Stimulated activated CD4-positive, alpha-beta T cell treated with anti-CD3 and anti-CD28 coated beads, Interleukin-1b, Interleukin-23, amount 100 ng/mL, for 1 hour (primary cell): ENCODE measurements at places on chromosomes 5 and 9.

- no peak for DNase-seq
These were observed 25.2 kb downstream of the PIK3R1 start for GRCh38 chr5:68240771-68241170.

- no peak for DNase-seq
These were observed 980 bp upstream of the RHOBTB3 start for GRCh38 chr5:95730011-95730700.

GRCh38 chr5:115341745-115342144 lies 45.3 kb upstream of the CCDC112 start:
- DNase-seq: no peak

DNA sequence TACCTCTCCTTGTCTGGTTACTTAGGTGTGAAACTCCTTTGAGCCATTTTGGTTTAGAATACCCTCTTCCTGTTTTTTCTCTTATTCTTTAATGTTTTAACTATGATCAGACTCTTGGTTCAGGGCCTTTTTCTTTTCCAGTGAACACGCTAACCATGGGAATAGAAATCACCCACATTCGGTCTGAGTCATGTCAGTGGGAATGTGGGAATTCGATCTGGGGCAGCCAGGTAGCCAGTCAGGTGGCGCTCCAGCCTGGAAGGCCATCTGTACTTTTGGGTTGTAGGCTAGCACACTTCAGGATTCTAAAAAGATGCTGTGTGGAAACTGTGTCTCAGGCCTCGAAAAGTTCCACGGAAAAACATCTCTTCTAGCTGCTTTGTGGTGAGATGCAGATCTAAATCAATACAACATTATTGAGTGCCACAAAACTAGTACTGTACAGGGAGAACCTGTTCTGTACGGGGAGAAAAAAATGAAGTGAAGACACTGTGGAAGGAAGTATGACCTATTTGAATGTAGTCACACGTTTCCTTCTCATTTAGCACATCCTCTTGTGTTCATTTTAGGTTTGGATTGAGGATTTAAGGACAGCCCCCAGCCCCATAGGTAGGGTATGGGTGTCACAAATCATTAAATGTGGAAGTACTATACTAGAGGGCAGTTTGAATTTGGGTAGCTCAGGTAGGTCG lies 36.4 kb downstream of the SNX30 start:
- DNase-seq: no peak

- no peak for DNase-seq
These were observed 2.7 kb downstream of the PCDHGC5 start for GRCh38 chr5:141491323-141492167.

DNA sequence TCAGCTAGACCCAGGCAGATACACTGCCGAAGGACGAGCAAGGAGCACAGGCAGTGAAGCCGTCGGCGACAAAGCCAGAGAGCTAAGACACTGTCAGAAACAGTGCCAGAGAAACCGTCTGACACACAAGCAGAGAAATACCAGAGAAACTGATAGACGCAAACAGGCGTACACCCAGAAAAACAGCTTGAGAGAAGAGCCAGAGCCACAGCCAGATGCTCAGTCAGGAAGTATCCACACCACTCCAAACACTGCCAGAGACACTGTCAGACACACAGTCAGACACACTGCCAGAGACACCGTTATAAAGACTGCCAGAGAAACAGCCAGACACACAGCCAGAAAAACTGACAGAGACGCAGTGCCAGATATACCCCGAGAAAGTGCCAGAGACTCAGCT lies 19.1 kb downstream of the CNTFR start:
- no peak for DNase-seq

- no peak for DNase-seq
These were observed 397.8 kb downstream of the TLE4 start for GRCh38 chr9:79969393-79970145.

DNA sequence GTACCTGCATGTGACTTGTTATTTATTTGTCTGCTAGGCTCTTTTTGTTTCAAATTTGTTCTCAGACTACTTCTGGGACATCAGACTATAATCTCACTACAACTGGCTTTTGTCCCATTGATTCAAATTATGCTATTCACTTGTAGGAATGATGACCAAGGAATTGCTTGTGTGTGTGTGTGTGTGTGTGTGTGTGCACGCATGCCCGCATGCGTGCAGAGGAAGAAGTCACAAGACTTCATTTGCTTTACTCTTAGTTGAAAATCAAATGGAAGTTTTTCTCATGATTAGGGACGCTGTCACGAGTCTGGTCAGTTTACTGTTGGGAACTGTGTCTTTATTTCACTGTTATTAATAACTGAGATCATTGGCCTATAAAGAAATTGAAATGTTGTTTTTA lies 268.7 kb downstream of the RAB3C start:
- DNase-seq: no peak

DNA sequence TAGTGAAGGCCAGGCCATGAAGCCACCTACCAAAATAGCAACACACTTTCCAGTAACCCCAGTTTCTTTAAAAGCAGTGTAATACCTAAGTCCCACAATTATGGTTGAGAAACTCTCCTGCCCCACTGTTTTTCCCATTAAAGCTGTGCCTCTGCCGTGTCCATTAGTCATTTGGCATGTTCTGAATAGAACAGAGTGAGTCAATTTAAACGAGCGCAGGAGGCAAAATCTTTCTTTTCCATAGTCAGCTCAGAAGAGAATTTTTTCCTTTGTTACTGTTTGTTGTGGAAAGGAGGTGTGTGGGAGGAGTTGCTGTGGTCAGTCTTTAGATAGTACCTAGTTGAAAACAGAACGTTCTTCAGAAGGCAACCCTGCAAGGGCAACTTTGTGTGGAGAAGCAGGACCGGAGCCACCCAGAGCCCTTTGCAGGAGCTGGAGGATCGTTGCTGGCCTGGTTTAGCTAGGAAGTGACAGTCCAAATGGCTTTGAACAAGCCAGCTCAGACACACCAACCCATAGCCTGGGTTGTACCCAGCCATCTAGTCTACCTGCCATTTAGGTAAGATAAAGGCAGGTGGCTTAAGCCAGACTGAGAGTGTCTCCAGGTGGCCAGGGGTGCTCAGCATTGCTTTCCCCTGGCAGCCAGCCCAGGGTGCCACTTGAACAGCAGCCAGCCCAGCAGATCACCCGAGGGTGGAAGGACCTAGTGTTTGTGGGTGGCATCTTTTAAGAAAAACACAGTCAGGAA lies 30.4 kb downstream of the GADD45G start:
- DNase-seq: no peak

DNA sequence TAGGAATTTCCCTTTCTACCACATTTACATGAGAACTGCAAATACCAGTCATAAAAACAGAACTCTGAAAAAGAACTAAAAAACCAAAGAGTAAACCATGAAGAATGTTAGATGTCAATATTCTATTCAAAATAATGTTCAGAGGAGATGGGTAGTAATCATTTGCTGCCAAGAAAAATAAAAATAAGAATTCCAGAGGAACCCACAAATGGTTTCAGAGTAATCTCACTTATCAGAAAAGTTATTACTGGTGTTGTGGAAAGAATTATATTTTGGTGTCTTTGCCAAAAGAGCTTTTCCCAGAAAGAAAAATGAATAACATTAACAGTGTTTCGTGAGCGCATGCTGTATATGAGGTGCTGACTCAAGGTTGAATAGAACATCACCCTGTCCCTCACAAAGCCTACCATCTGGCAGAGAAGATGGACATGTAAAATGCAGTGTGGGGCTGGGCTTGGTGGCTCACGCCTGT lies 35.6 kb downstream of the GPR21 start:
- DNase-seq: no peak

GRCh38 chr5:177437623-177438022 lies 9.0 kb upstream of the PRR7 start:
- DNase-seq: no peak

GRCh38 chr5:72951671-72952468 lies 4.0 kb upstream of the FCHO2 start:
- no peak for DNase-seq

DNA sequence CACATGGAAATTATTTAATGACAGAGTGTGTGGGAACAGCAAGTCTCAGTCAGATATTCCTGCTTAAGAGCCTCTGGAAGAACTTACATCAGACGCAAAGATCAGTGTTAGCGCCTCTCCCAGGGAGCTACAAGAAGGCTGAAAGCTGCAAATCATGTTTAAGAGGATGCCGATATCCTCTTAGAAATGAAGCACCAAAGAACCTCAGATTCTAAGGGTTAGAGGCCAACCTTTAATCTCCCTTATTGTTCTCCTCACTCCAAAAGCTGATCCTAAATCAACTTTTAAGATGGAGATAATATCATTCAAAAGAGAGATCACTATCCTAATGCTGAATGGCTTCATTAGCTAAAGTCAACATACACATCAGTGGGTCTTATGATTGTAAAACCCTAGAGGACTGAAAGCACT lies 160.6 kb downstream of the NFIB start:
- DNase-seq: no peak

DNA sequence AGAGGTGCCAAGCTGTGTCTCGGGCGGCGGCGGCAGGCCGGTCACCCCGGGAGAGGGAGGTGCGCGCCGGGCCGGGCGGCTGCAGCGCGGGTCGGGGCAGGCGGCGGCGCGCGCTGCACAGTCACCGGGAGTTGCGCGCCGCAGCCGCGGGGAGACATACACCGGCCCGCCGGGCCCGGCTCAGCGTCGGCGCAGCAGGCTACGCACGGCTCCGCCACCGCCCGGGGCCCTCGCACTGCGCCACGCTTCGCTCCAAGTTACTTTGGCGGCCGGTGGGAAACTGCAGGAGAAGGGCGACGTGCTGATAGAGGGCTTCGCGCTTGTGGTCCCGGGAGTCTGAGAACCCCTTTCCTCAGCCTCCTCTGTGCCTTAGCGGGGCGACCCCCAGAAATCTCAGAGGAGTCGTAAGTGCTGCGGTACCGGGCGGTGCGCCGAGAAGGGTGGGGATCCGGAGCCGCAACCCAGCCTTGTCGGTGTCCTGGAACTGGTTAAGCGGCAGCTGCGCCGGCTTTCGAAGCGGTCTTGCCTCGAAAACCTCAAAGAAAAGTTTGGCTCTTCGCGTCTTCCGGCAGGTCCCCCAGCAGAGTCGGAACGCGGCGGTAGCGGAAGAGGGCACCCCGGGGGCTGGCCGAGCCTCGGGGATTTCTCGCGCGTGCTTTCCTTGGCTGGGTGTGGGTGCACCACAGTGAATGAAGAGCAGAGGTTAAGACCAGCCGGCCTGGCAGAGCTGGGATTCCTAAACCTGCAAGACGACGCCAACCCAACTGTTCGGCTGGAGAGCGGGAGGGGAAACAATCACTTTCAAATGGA lies at the start of gene EFNA5:
Gene EFNA5, minus strand, starts transcription at position 6 of the 810 bp plus-strand sequence.
- DNase-seq: no peak

GRCh38 chr9:120934281-120934680 lies 7.7 kb upstream of the TRAF1 start:
- no peak for DNase-seq

- no peak for DNase-seq
These were observed 14.8 kb downstream of the FCN1 start for GRCh38 chr9:134902936-134903335.

DNA sequence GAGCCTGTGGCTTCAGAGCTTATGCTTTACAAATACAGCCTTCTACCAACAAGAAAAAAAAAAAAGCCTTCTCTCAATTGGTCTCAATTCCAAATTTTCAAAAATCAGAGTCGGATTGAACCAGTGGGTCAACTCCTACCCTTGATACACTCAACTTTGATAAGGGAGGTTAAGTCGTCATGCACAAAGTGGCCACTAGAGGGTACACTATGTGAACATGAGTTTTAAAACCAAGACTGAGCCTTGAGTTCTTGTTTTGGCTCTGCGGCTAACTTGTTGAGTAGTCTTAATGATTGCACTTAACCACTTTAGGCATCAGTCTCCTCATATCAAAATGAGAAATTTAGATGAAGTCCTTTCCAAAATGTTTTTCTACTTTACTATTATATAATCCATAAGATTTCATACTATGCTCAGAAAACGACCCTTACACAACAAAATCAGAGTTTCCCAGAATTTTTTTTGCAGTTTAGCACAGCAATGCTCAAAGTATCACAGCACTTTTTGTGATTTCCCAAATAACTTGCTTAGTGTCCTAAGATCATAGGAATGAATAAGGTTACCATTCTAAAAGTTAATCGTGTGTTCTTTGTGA lies 92.9 kb upstream of the MTAP start:
- DNase-seq: peak; percentile 56

- DNase-seq: no peak
These were observed 24.6 kb upstream of the NSG2 start for GRCh38 chr5:174020928-174021304.

GRCh38 chr5:82097-82496 lies 9.9 kb upstream of the PLEKHG4B start:
- DNase-seq: no peak

GRCh38 chr9:2262386-2263071 lies 247.4 kb downstream of the SMARCA2 start:
- no peak for DNase-seq

DNA sequence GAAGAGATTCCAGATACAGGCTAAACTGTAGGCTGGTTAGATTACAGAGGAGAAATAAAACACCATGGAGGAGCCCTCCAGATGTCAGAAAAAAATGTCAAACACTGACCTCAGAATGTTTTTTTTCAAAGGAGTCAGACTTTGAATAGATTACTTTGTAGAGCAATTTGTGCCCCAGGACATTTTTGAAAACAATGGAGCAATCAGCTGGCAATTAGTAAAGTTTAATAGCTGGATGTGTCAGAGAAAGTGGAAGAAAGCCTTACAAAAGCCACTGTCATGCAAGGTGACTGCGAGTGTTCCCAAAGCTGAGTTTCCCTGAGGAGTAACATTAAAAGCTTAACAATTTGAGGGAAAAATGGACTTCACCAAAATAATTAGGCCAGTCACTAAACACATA lies 417.8 kb upstream of the CTNND2 start:
- no peak for DNase-seq

- DNase-seq: no peak
These were observed 185.9 kb downstream of the GRIA1 start for GRCh38 chr5:153676406-153676805.

DNA sequence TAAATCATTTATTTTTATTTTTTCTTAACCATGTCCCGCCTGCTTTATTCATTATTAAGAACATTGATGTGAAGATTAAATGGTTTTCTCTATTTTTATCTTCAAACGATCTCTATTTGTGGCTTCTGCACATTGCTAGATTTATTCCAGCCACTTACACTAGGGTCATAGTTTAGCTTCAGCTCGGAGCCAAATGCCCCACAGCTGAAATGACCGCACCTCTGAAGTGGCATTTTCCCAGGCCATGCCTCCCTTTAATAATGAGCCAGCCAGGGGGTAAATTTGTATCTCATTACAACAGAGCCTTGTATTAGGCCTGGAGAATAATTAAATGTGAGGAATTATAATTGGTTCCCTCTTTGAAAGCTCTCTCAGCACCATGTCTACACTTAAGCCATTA lies 89.4 kb downstream of the DOCK8 start:
- DNase-seq: no peak

- DNase-seq: no peak
These were observed 5.6 kb downstream of the DRD1 start for GRCh38 chr5:175438234-175438857.

DNA sequence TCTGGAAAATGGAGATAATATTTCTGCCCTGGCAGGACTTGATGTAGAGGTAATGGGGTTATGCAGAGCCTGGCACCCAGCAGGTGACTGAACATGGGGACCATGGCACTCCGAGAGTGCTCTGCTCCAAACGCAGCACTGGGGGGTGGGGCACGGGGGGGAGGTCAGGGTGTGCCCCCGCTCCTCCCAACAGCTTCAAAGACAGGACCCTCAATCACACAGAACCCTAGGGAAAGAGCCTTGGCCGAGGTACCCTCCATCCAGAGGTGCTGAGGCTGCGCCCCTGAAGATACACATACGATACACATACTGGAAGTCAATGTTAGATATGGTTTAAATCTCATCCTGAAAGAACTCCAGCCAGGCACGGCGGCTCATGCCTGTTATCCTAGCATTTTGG lies 26.6 kb upstream of the CEP72 start:
- DNase-seq: no peak
